Left kidney (tissue), 8 donors: ENCODE measurements at places on chromosomes 13 and 19. TPM values are rescaled to one million over a fixed set of nuclear protein-coding genes. Genes with fewer than 3 reads are reported as not detected.

- DNase-seq = no peak
These were observed 45.5 kb downstream of the BRD4 start for GRCh38 chr19:15286688-15287365.

KLHL1 gene
- 0.55 TPM for polyA plus RNA-seq

DNA sequence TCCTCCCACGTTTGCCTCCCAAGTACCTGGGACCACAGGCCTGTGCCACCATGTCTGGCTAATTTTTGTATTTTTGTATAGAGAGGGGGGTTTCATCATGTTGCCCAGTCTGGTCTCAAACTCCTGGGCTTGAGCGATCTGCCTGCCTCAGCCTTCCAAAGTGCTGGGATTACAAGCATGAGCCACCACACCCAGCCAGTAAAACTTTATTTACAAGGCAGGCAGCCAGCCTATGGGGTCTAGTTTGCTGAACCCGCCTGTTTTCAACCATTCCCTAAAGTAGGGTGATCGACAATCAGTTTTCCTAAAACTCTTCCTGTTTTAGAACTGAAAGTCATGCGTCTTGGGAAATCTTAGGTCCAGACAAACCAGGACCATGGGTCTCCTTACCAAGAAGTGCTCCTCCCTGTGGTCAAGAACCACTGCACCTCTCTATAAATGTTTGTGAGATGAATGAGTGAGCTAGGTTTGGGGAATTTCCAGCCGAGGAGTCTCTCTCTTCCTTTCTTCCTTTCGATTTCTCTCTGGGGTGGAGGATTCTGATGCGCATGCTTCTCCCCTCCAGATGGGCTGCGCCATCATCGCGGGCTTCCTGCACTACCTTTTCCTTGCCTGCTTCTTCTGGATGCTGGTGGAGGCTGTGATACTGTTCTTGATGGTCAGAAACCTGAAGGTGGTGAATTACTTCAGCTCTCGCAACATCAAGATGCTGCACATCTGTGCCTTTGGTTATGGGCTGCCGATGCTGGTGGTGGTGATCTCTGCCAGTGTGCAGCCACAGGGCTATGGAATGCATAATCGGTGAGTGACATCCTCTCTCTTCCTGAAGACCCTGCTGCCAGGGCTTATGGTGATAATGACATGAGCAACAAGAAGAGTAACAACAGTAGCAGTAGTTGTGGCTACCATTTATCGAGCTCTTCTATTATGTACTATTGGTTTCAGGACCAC is 38.7 kb downstream of the ADGRE1 start:
- DNase-seq = no peak

ENOX1 gene
- 8.8 TPM for polyA plus RNA-seq

HSH2D gene
- 0.43 TPM for polyA plus RNA-seq

- DNase-seq = no peak
These were observed 1210.1 kb downstream of the DIAPH3 start for GRCh38 chr13:58953638-58954037.
